Peyer's patch (tissue), 4 donors: ENCODE measurements at places on chromosomes 5 and 9. TPM values are rescaled to one million over a fixed set of nuclear protein-coding genes. Genes with fewer than 3 reads are reported as not detected.

The TAF1L gene
- 0.19 TPM for total RNA-seq

DNA sequence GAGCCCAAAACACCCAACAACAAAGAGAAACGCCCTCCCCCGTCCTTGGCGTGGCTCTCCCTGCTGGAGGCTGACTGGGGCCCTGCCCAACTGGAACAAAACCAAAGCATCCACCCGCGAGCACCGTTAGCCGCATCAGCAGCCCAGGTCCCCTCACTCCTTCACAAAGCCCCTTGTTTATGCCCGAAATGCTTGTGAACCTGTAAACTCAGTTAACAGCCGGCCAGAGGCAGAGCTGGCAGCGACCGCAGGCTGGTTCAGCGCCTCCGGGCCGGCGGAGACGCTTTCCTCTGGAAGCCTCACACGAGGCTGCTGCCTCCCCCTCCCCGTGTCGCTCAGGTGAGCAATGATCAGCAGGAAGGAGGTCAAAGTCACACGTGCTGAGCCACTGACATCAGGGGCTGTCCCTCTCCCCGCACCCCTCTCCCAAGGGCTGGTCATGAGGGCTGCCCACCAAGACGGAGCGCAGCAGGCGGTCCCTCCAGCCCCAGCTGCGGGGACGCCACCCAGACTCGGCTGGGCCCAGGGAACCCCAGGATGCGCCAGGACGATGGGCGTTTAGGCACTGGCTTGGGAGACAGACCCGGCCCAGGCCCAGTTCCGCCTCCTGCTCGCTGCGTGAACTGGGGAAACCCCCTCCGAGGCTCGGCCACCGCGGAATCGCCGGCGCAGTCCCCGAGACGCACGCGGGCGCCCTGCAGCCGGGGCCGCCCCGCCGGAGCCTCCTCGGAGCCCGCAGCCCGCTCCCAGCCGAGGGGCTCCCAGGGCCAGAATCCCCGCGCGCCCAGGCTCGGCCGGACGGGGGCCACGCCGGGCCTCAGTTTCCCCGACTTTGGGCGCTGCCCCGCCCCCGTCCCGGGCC is 563 bp downstream of the SNAPC4 start:
- peaks cover 29% of the 10 kb centered on the region for H3K4me1 ChIP-seq
- no peaks in the 10 kb centered on the region for H3K27me3 ChIP-seq

DNA sequence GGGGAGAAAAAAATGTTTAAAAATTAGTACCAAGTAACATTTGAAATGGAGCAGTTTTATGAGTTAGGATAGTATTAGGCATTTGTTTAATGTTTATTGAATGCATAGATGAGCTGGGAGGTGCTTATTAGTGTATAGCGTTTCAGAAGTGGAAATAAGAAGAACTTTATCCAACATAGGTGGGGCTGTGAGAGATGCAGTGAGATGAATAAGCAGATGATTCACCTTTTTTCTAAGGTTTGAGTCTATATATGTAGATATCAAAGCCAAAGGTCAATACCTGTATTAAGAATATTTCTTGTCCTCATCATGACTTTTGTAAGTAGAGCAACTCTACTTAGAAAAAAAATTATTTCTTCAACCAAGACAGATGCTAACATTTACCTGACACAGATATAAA is 54.6 kb upstream of the POU4F3 start:
- DNase-seq: no peak
- H3K27ac ChIP-seq: no peak overlapping the region
- no peak overlapping the region for H3K4me3 ChIP-seq
- H3K27me3 ChIP-seq: no peaks in the 10 kb centered on the region
- H3K36me3 ChIP-seq: peaks cover 57% of the 10 kb centered on the region
- H3K4me1 ChIP-seq: no peaks in the 10 kb centered on the region

GRCh38 chr9:134205672-134206310 is 41.4 kb upstream of the RNU6ATAC start:
- H3K36me3 ChIP-seq: no peaks in the 10 kb centered on the region
- H3K4me3 ChIP-seq: no peak overlapping the region
- no peak overlapping the region for H3K27ac ChIP-seq
- H3K4me1 ChIP-seq: peaks cover 4% of the 10 kb centered on the region
- H3K27me3 ChIP-seq: no peaks in the 10 kb centered on the region

DNA sequence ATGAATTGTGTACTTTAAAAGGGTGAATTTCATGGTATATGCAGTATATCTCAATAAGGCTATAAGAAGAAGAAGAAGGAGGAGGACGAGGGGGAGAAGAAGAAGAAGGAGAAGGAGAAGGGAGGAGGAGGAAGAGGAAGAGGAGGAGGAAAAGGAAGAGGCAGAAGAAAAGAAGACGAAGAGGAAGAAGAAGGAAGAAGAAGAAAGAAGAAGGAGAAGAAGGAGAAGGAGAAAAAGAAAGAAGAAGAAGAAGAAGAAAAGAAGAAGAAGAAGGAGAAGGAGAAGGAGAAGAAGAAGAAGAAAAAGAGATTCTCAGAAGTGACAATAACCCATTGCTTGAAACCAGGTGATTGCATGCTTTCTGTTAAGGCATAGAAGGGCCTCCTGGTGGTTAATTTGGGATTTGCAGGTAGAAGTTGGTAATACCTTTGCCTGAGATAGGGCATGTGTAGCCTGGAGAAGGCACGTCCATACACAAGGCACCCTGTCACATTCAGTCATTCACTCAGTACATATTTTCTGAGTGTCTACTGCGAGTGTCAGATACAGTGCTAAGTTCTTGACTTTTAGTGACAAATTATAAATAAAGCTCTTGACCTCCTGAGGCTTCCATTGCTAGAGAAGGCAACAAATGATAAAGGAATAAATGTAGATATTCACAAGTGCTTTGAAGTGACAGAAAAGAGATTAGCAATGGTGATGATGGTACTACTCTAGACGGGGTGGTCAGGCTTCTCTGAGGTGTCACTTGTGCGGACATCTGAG is 231.3 kb downstream of the NPR3 start:
- H3K4me3 ChIP-seq: no peak overlapping the region
- DNase-seq: no peak
- H3K4me1 ChIP-seq: no peaks in the 10 kb centered on the region
- H3K27me3 ChIP-seq: no peaks in the 10 kb centered on the region
- H3K36me3 ChIP-seq: no peaks in the 10 kb centered on the region
